ENCODE measurements at places on chromosomes 7 and 10. TPM values are rescaled to one million over a fixed set of nuclear protein-coding genes. Genes with fewer than 3 reads are reported as not detected.

Gene PHYHIPL
- 0.31 TPM for total RNA-seq

Gene EXOC4
- 21.4 TPM for total RNA-seq

Gene CRYGN
- not detected for total RNA-seq

Gene LSM8
- total RNA-seq = 38.2 TPM

Gene SCD
- 165 TPM for total RNA-seq
